Activated T-helper 1 cell treated with Interleukin-2 at 50 U/mL for 16 hours (primary cell): ENCODE measurements at places on chromosomes 2 and 18.
A peak's percentile ranks its signal among the peaks of the same experiment; 100 is the strongest.

GRCh38 chr2:72770879-72771461, 54.9 kb downstream of the EXOC6B start:
- DNase-seq = peak; percentile 7

GRCh38 chr2:65372619-65373018, 59.8 kb downstream of the SPRED2 start:
- DNase-seq = no peak

DNA sequence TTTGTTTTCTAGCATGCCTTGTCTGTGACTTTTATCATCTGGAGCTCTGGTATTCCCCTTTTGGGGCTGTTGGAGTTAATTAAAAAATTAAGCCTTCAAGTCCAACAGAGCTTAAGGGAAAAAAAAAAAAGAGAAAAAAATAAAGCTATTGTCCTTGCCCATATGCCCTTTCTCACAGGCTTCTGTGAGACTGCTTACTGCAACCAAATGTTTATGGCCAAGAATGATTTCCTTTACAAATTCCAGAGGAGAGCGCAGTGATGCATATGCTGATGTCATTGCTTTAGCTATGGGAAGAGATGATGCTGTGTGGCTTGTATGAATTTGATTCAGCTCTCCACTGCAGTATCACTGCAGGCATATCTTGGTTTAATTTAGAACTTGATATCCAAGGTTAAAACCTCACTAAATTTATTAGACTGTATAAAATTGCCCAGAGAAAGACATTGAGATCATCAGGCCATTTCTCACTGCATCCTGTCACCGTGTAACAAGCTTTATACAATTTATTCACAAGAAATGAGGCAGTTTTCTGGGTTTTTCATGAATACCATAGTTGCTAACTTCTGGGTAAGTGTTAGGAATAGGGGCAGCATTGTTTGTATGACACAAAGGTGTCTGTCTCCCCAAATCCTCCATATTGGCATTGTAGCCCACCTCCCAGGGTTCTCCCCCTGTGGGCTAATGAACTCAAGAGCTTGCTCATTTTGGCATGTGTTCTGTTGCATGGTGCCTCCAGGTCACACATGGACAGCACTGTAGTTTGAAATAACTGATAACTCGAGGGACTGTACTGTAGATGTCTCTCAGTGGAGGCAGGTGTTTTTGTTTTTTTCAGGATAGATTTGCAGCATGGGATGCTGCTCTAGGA, 85.0 kb downstream of the TANC1 start:
- no peak for DNase-seq

GRCh38 chr2:67399144-67399543, 2.0 kb downstream of the ETAA1 start:
- no peak for DNase-seq

DNA sequence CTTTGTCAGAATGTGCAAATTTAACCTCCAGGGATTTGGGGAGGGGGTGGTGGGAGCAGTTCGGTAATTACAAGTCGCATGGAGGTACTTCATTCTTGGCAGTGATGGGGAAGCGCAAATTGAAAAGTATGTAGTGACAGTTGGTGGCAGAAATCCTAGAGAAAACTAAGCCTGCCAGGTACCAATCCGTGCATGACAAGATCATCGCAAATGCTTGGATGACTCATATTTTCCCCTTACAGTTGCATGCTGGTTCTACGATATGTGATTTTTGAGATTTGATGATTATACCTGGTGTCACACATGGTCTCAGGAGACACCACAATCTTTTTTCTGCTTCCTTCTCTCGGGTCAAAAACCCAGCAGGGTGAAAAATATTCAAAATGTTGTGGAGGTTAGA, 479.7 kb upstream of the ID2 start:
- DNase-seq = no peak

- no peak for DNase-seq
Measured at GRCh38 chr2:62556086-62556485, 50.1 kb upstream of the TMEM17 start.

DNA sequence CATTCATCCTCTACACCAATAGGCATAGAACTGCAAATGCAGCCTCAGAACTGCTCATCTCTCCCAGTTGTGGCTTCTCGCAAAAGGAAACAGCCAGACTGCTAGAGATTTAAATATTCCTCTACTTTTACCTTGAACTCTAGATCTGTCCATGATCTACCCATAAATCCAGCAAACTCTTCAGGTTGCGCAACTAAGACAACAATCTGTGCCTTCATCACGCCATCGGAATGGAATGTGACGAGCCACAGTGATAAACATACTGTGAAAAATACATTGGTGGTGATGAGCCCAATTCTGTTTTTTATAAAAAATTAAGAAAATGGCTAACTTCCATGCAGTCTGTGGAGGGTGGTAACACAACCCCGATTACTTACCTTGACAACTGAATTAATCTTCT, 626.7 kb downstream of the LRRTM4 start:
- no peak for DNase-seq
